ENCODE measurements at places on chromosomes 16 and 17. TPM values are rescaled to one million over a fixed set of nuclear protein-coding genes. Genes with fewer than 3 reads are reported as not detected.

NKD1 gene
- total RNA-seq = 0.12 TPM

GRCh38 chr16:68756239-68756915 lies 19.3 kb downstream of the CDH1 start:
- DNase-seq = no peak

DNA sequence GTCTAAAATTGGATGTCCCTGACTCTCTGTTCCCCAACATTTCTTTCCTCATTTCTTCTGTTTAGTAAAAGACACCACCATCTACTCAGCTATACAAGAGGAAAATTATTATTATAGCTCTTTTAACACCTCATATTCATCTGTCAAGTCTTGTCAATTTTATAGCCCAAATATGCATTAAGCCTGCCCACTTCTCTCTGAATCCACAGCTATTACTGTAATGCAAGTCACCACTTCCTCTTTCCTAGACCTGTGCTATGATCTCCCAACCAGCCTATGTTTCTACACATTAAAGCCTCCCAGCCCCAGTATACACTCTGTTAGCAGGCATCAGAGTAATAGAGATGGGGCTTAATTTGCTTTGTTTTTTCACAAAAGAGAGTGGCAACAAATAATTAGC lies 252.9 kb downstream of the GRIN2A start:
- no peak for DNase-seq

DNA sequence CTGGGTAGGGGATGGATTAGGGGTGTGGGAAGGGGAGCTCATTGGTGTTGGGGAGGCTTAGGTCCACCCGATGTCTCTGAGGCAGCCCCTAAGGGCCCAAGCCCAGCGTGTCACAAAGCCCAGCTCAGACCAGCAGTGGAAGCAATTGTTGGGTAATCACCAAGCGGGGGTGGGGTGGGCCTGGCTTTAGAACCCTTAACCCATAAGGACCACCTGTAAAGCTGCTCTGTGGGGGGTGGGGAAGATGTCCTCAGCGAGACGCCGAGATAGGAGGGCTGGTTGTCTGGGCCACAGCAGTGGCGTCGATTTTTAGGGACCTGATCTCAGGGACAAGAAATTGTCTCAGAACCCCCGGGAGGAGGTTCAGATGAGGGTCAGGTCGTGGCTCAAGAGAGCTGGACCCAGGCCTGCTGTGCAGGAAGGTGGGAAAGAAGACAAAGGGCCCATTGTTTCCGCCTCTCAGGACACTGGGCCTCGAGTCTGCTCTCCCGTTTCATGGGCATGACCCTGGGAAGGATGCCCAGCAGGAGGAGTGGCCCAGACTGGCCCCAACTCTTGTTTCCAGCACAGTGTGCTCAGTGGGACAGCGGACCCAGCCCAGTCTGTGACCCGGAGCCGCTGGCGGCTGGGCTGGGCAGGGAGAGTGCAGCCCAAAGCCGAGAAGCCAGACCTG lies 15.9 kb downstream of the ST6GALNAC2 start:
- no peak for DNase-seq

- DNase-seq = no peak
These were observed 10.3 kb upstream of the ZFHX3 start for GRCh38 chr16:73058221-73058615.

GRCh38 chr17:75552425-75553294 lies 27.2 kb downstream of the LLGL2 start:
- DNase-seq = no peak

DNA sequence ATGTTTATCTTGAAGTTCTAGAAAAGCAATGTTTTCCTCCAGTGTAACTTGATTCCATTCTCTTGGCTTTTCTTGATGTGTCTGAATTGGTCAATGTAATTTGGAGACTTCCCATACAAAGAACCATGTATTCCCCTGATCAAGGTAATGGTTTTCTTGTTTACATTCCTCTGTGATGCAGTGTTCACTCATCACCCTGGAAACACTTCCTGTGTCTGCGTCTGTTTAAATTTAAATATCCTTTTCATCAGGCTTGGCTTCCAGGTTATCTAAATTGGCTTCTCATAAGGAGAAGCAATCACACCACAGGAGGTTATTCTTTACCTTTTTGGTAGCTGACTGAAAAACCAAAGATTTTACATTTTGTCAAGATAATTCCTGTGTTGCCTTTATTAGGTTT lies 237.3 kb upstream of the WSCD1 start:
- no peak for DNase-seq

GRCh38 chr17:41073676-41074075 lies 8.0 kb upstream of the KRTAP2-4 start:
- DNase-seq = no peak

- DNase-seq = no peak
These were observed 92.2 kb downstream of the TUBD1 start for GRCh38 chr17:59800530-59800942.

PPY gene
- not detected for total RNA-seq

DNA sequence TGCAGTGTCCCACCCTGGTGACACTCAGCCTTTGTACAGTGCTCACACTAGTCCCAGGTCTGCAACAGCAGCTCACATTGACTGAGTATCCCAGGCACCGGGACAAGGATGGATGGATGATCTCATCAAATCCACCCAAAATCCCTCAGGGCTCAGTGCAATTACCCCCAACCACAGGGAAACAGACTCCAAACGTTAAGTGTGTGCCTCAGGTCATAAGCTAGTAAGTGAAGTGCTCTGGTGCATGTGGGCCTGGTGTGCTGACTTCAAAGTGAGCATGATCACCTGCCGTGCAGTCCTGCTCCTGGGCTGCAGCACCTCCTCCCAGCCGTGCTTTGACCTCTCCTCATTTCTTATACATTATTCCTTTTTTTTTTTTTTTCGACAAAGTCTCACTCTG lies 31.2 kb upstream of the CD300E start:
- DNase-seq = no peak

- no peak for DNase-seq
These were observed 3.3 kb downstream of the HASPIN start for GRCh38 chr17:3727041-3727440.

GRCh38 chr16:88739139-88739976 lies 33.1 kb downstream of the CTU2 start:
- no peak for DNase-seq

C17orf100 gene
- total RNA-seq = 0.32 TPM

GRCh38 chr16:71467810-71468209 lies 5.8 kb upstream of the ZNF23 start:
- DNase-seq = peak; percentile 32

- peak; percentile 67 for DNase-seq
These were observed 489 bp upstream of the NFATC3 start for GRCh38 chr16:68084504-68085258.

KRT33A gene
- not detected for total RNA-seq

DNA sequence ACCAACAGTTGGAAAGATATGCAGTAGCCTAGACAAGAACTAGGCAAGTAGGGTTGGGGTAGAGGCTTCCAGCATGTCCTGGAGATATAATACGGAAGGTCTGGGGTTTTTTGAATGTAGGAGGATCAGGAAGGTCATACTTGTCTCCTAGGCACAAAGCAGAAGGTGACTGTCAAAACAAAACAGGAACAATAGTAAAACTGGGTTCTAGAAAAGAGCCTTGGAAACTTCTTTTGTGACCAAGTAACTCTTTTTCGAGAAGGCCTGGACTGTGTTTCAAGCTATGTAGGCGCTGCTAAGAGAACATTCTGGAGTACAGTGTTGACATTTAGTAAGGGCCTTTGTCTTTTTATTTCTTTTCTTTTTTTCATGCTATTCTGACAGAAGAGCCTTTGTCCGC lies 26.9 kb upstream of the TENT4B start:
- DNase-seq = no peak

CA7 gene
- total RNA-seq = not detected

DNA sequence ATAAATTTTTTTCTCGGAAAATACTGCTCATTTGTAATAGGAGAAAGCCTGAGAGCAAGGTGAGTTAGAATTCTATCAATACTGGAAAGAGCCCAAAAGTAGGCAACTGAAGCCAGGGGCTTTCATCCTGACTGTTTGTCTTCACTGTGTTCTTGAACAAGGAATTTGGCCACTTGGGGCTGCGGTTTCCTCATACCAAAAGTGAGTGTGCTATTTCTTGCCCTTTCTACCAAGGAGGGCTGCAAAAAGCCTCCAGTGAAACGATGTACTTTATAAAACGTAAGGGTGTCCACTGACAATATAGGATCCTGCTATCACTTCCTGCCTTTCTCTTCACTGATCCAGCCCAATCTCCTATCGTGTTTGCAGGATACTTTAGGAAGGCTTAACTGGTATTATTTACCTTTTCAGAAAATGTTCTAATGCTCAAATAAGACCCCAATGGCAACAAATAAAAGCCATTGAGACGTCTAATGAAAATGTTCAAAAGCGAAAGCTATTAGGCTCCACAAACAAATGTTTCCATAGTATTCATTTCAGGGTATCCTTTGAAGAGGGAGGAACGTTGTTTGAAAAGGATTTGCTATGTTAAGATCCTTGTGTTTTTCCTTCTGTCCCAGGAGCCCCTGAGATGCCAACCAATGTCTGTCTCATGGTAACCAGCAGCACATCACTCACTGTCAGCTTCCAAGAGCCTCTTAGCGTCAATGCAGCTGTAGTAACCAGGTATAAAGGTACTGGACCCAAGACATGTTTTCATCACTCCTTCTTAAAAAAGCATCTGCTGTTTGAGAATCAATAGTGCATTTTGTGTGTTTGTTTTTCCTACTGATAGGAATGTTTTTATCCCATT lies 219.3 kb upstream of the NOG start:
- no peak for DNase-seq

CCL7 gene
- not detected for total RNA-seq

GRCh38 chr17:65523411-65523810 lies 38.0 kb downstream of the AXIN2 start:
- DNase-seq = no peak

MMP2 gene
- total RNA-seq = not detected

- DNase-seq = no peak
These were observed 1.2 kb downstream of the ABCA5 start for GRCh38 chr17:69325518-69326376.

DNA sequence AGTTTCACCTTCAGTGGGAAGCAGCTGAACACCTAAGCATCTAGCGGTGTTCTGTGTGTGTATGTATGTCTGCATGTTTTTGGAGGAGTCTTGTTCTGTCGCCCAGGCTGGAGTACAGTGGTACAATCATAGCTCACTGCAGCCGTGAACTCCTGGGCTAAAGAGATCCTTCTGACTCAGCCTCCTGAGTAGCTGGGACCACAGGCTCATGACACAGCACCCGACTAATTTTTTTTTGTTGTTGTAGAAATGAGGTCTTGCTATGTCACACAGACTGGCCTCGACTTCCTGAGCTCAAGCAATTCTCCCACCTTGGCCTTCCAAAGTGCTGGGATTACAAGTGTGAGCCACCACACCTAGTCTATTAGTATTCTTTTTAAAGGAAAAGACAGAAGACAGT lies 30.2 kb upstream of the FAAP100 start:
- DNase-seq = no peak

TBC1D3 gene
- not detected for total RNA-seq

GRCh38 chr16:49644145-49644463 lies 211.8 kb downstream of the ZNF423 start:
- DNase-seq = no peak

GRCh38 chr16:56438038-56438437 lies 12.7 kb upstream of the AMFR start:
- DNase-seq = no peak

DNA sequence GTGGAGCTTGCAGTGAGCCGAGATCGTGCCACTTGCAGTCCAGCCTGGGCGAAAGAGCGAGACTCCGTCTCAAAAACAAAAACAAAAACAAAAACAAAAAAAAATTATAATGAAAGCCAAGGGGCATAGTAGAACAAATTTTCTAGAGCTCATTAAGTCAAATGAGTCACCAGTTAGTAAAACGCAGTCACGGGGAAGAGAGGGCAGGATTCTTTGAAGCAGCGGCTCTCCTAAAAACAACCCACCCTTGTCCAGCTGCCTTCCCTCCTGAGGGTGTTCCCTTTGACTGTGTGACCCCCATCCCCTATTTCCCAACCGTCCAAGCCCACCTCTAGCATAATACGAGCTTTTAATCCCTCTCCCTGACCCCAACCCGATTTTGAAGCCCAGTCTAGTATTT lies 44.1 kb upstream of the STH start:
- no peak for DNase-seq

- DNase-seq = peak; percentile 34
These were observed 135.8 kb downstream of the WWOX start for GRCh38 chr16:78235168-78235800.

DNA sequence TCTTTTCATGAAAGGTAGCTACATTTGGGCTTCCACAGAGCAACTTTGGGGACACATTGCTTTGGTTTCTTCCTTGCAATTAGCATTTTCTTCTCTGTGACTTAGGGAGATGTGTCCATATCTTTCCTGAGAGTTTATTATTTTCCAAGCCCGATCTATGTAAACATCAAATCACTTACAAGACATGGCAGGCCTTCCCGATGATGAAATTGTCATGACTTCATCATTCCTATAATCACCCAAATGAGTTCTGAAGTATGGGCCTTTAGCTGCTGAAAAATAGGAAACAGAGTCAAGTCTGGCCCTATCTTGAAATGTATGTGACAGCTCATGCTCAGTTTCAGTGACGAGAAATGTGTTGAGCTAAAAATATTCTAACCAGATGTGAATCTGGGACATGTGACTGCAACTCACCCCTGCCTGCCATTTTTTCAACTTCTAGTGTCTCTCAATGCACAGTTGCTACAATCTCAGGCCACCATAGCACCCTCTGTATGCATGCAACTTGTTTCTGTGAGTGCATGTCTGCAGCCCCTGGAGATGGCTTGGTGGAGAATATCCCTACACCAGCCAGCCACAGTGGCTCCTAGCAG lies 199.6 kb upstream of the MAF start:
- no peak for DNase-seq

BPTF gene
- total RNA-seq = 31.7 TPM

GRCh38 chr16:62254847-62255246 lies 218.6 kb upstream of the CDH8 start:
- DNase-seq = no peak

DNA sequence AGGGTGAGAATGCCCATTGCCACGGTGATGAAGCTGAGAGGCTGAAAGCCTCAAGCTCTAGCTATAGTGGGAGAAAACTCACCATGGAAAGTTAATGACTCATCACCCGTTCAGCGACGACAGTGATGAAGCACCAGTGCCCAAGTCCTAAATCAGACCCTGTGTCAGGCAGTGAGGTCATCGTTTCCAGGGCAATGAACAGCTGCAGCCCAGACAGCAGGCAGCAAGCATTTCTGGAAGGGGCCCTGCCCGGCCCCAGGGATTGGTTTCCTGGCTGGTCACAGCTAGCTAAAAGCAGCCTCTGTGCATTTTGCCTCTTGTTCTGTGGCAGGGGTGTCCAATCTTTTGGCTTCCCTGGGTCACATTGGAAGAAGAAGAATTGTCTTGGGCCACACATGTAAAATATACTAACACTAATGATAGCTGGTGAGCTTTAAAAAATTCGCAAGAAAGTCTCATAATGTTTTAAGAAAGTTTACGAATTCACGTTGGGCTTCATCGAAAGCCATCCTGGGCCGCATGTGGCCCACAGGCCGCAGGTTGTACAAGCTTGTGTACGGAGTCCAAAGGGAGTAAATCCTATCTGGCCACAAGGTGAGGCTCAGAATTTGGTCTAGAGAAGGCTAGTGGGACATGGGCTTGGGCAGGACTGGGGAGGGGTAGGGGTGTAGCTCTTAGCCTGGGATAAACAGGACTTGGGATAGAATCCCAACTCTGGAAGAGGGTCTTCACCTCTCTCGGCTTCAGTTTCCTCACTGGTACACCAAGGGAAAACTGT lies 40.6 kb downstream of the MIS12 start:
- DNase-seq = no peak
